Hippocampal formation (tissue), 2 donors: ENCODE measurements at places on chromosomes 1 and 21.

GRCh38 chr1:115976921-115977498, 697 bp downstream of the SLC22A15 start:
- DNase-seq: peak; percentile 60

DNA sequence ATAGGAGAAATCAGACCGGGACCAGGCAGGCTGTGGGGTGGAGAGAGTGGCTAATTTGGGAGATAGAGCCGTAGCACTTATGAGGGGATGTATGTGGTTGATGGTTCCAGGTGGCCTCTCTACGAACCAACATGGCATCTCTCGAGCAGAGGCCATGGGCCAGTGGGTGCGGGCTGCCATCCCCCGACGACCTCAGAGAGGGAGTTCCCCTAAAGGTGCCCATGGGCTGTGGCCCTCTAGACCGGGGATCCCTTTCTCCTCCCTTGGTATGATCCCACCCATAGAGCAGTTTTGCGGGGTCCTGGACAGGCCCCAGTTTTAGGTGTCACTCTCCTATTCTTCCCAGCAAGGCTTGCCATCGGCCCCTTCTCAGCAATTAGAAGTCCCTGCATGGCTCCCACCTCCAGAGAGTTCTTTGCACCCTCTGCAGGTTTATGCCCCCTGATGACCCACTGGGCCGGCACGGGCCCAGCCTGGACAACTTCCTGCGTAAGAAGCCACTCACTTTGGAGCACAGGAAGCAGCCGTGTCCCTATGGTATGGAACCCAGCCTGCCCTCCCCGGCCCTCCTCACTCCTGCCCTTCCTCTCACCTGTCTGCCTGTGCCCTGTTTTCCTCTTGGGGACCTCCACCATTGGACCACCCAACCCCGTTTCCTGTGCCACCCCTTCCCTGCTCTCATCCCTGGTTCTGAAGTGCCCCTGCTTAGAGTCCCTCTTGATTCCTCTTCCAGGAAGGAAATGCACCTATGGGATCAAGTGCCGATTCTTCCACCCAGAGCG, 7.8 kb downstream of the ZC3H12A start:
- no peak for DNase-seq

DNA sequence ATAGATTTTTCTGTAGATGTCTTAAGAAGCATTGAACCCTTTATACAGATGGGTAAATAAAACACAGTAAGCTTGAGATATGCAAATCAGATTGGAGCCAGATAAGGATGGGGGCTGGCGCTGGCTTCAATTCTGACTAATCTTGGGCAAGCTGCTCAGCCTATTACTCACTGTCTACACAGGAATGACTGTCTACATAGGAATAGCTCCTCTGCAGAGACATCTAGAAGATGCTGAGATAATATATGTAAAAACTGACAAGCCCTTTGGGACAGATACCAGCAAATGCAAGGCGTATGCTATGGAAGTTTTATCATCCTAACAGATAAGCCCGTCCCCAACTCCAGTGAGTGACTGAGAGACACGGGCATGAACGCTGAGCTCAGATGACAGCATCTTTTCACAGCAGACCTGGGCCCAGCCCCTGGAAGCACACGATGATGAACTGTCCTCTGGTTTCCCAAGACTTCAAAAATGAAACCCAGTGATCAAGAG, 1.7 kb downstream of the CLDN14 start:
- DNase-seq: no peak

DNA sequence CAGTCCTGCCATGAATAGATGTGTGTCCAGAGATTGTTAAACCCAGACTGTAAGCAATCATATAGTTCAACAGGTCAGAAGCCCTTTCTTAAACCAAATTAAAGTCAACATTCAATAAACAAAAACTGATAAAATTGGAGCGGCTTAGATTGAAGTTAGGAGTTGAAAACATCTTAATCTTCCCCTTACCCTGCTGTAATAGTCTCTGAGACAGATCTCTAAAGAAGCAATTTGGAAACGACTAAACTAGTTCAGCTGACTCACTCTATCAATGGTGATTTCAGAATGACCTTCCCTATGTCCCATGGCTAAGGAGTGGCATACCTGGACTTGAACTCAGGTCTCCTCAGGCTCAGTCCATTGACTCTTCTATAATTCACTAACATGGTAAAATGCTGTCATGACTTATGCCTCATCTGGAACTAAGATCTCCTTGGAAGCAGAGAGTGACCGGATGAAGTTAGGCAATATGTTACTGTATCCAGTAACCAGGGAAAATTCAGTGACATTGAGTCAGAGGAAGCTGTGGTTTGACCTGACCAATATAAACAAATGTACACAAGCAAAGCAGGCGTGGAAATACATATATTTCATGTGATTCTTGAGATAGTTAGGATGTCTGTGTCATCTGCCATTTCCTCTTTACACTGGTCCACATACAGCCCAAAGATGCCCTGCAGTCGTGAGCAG, 30.1 kb downstream of the SGIP1 start:
- no peak for DNase-seq

GRCh38 chr1:67647814-67648358, 37.1 kb upstream of the GADD45A start:
- DNase-seq: no peak

- DNase-seq: no peak
Measured at GRCh38 chr1:102942324-102942723, 166.0 kb downstream of the COL11A1 start.

GRCh38 chr21:44549525-44550211, 1.6 kb downstream of the KRTAP10-2 start:
- no peak for DNase-seq

DNA sequence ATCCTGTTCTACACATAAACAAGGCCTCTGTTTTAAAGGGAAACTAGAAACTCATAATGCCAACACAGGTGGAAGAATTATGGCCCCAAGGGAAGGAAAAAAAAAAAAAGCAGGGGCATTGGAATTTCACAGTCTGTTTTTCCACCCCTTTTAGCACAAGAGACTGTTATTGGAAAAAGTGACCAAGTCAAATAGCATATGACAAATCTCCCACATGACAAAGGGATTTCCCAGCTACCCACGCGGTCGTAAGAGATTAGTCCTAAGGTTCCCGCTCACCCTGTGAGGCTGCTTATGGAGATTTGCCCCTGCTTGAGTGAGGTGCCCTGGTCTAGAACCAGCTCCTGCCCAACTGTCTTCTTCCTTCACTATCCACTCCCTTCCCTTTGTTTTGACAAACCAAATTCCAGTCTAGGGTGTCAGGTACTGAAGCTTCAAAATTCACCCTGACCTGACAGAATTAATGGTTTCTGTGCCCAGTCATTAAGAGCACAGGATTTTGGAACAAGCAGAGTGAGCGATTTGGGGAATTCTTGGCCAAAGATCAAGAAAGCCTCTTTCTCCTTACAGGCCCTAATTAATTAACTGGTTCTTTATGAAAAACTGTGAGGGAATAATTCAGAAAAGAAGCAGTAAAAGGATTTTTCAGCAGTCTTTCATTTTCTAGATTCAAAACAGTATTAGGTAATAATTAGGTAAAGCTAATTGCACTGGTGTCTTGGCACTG, 107.3 kb downstream of the NMNAT2 start:
- no peak for DNase-seq

DNA sequence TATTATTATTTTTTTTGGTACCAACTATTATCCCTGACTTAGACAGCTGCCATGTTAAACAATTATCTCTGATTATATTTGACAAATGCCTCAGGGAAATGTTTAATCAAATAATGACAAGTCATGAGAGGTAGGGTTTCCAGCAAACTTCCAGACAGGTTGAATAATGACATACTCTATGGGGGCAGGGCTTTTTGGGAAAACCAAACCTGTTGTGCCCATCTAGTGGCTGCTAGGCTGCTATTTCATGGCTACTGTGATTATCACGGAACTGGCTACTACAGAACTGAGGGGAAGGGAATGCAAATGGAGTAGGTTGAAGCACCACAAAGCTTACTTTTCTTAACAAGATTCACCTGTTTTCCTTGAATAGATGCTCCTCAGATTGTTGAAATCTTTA, 77.6 kb downstream of the DUSP10 start:
- DNase-seq: no peak

DNA sequence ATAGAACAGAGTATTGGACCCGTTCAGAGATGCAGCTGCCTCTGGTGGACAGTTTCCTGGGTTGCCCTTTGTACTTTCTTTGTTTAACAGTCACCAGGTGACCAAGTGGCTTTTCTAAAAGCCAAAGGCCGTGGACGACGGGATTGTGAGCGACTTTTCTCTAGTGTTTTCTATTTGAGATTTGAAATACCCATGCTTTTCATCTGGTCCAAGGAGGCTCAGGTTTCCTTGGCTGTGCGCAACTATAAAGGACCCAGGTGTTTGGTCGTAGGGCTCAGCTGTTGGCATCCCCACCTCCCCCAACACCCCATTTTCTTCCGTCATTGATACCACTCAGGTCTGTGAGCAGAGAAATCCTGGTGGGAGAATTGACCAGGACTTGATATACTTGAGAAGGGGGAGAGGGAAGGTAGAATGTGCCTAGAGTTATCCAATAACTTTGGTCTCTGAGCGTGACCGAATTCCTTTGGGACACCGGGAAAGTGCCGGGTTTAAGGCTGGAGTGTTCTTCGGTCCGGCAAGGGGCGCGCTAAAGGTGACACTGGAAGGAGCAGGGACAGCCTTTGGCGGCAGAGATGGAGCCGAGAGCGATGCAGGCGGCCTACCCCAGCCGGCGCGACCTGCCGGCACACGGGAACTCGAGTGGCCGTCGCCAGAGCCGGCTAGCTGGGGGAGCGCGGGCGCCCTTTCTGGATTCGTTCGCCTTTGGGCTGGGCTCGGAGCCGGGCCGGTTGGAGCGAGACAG, 83.4 kb upstream of the BMP8A start:
- no peak for DNase-seq

DNA sequence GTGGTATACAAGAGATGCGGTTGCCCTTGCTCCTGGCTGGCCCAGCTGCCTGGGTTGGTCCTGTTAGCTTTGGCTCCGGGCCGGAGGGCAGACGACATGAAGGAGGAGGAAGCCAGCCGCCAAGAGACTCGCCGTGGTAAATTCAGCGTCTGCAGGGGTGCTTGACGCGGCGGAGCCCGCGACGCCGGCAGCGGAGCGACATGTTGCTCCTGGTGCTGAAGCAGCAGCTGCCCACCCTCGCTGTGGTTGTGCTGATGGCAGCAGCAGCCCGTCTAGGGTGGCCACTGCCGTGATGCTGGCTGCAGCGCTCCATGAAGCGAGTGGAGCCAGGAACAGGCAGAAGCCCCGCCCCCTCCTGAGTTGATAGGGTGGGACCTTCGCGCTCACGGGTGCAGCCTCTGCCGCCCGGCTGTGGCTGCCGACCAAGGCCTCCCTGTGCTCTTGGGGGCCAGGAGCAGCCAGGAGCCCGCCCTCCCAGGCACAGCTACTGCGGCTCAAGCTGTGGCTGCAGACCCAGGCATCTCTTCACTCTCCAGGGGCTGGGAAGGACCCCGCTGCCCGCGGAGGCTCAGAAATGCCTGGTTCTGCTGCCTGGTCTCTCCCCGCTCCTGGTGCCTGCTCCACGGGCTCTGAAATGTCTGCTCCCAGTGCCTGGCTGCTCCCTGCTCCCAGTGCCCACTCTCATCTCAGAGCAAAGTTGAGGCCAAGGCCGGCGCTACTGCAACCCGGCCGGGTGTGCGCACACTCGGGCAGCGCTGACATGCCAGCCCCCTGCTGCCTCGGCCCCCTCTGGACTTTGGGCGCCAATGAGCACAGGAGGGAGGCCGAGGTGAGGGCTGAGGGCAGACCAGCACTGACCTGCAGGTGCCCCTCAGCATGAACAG, 4.4 kb upstream of the ZNF692 start:
- DNase-seq: peak; percentile 79

DNA sequence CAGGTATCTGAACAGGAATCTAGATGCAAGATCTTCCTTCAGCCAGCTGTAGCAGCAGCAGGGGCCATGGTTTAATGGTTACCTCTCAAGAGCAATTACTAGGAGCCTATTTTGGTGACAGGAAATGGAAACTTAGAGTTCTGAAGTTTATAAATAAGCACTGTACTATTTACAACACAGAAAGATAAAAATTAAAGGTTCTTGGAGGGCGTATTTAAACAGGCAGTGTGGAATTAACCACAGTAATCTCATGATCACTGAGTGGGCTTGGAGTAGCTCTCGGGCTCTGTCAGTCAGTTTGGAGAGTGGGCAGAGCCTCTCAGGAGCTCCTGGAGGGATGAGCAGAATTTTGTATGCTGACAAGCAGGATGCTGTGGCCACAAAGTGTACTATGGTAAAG, 10.2 kb upstream of the FCRL5 start:
- DNase-seq: no peak

DNA sequence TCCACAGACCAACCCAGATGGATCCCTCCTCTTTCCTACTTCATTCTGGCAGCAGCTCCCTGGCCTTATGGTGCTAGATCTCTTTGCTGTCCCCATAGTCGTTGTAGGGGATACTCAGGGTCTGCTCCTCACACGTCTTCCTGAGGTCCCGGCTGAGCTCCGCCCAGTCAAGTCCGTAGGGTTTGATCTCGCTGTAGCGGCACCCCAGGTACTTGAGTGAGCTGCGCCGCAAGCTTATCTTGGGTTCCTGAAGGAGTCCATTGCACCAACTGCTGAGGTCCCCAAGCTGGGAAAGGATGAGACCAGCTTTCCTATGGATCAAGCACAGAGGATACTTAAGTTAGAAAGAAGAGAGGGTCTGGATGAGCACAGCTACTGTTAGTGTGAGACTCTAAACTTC, 300.3 kb downstream of the ASTN1 start:
- no peak for DNase-seq

- no peak for DNase-seq
Measured at GRCh38 chr1:51072043-51072439, 30.0 kb upstream of the C1orf185 start.

DNA sequence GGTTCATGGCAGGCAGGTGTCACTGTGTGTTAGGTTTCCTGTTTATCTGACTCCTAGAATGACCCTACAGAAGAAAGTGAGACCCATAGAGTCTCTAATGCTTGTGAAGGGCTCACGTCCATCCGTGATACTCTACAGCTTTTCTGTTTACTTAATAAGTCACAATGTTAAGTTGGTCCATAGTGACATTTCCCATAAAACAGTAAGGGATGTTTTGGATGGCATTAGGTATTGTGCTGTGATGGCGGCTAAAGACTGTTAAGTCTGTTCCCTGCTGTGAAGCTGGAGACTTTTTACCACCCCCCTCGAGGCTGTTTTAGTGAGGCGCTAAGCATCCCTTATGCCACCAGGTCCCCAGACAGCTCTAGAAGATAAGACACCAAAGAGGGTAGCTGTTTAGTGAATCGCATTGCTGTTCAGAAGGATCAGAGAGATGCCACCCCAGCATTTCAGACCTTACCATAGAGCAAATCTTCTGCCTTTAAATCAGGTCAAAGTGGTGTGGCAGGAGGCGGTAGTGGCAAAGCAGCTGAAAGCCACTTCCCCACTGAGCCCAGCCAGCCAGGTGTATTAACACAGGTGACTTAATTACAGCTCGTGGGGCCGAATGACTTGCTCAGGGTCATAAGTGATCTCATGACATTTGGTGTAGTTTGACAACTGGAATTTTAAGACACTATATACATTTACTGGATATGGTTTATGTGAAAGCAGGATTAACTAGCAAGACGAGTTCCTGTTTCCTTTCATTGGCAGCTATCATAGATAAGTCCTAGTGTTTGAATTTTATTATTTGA, 25.0 kb downstream of the SLC37A1 start:
- DNase-seq: no peak
